ENCODE measurements at places on chromosomes 7 and 10.

- DNase-seq: no peak
These were observed 16.7 kb downstream of the SEMA3A start for GRCh38 chr7:84177758-84178412.

DNA sequence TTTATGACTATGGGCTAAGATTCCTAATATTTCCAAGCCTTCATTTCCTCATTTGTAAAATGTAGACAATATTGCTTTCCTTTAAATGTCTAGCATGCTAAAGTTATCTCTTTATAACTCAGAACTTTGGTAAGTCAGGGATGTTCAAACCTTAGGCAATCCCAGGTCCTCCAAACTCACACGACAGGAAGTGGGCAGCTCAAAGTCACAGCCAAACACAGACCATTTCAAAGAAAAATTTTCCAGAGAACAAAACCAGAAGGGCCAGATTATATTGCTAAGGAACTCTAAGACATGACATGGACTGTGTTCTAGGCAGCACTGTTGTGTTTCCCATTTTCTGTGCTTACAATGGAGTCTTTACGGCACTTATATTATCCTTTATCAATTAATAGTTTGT, 87.8 kb upstream of the DYNC1I1 start:
- no peak for DNase-seq

GRCh38 chr7:23852135-23852534, 142.1 kb downstream of the STK31 start:
- DNase-seq: no peak

DNA sequence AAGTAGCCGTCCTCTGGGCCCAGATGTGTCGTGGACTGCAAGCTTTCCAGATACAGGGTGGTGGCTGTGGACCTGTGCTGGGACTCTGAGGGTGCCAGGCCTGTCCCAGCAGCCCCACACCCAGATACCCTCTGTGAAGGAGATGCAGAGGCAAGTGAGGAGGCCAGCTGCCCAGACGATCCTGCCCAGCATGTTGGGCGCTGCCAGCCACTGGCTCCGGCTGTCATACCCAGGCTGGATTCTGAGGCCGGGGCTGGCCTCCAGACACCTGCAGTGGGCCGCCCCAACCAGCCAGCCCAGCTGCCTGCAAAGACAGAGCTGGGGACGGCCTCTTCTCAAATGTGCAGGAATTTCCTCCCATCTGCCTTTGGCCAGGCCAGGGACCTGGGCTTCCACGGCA, 39.1 kb upstream of the EBF3 start:
- DNase-seq: no peak

DNA sequence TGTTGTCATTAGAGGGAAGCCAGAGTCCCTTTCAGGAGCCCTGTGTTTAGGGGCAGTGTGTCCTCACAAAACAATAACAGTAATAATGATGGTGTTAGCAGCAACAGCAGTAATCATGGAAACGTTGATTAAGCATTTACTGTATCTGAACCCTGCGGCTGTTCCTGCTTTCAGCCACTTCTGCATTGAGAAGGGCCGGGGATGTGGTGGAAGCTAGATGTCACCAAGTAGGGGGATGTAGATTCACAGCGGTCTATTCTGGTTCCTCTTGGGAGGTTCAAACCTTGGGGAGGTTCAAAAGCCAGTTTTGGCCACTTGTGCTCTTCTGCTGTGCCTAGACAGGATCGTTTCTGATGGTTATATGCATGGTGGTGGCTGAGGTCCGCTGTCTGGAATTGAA, 44.8 kb downstream of the PRPF18 start:
- no peak for DNase-seq

GRCh38 chr10:8133146-8133545, 78.7 kb downstream of the GATA3 start:
- DNase-seq: no peak

- DNase-seq: no peak
These were observed 271.7 kb downstream of the BICC1 start for GRCh38 chr10:58784361-58784760.

GRCh38 chr7:100694098-100694745, at the start of gene GIGYF1:
GIGYF1 (minus strand) TSS chr7:100694250; CDS start chr7:100688238, 6,012 bp downstream.
- DNase-seq: no peak

DNA sequence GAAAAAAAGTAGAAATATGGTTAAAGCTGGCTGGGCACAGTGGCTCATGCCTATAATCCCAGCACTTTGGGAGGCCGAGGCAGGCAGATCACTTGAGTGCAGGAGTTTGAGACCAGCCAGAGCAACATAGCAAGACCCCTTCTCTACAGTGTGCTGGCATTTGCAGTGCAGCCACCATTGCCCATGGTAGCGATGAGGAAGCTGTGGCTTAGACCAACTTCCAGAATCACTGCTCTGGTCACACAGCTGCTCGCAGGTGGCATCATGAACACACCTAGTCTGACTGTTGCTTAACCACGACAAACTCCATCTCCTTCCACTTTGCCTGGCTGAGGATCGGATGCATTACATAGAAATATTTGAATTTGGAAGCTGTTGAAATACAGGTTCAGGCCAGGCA, 137.1 kb downstream of the CUX1 start:
- no peak for DNase-seq

- DNase-seq: no peak
These were observed 12.7 kb downstream of the GET4 start for GRCh38 chr7:889025-889390.

- DNase-seq: no peak
These were observed 136.9 kb downstream of the MBL2 start for GRCh38 chr10:52635651-52636050.

DNA sequence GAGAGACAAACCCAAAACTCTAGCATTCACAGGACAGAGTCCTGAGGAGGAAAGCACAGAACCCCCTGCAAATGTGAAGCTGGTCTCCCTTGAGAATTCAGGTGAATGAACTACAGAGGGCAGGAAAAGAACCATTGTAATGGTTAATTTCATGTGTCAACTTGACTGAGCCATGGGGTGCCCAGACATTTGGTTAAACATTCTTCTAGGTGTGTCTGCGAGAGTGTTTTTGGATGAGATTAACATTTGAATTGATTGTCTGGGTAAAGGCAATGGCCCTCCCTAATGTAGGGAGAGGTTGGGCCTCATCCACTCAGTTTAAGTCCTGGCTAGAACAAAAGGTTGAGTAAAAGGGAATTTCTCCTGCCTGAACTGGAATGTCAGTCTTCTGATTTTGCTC, 15.7 kb upstream of the CDK1 start:
- DNase-seq: no peak

- DNase-seq: no peak
These were observed 9.7 kb upstream of the PURB start for GRCh38 chr7:44894888-44895580.

- DNase-seq: no peak
These were observed 27.8 kb upstream of the C10orf120 start for GRCh38 chr10:122727426-122727825.

DNA sequence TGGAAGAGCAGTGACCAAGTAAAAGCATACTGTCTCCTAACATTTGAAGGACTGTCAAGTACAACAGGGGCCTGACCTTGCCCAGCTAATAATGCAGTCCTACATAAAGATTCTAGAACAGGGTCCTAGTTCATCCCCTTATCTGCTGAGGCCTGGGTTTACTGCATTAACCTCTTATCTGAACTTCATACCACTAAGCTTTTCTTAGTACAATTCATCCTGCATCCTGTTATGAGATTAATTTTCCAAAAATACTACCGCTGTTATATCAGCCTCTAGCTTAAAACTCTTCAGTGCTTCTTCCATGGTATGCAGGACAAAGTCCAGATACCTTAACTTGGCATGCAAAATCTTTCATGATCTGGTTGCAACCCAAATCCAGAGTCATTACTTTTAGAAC, 72.5 kb downstream of the CHRM2 start:
- no peak for DNase-seq

DNA sequence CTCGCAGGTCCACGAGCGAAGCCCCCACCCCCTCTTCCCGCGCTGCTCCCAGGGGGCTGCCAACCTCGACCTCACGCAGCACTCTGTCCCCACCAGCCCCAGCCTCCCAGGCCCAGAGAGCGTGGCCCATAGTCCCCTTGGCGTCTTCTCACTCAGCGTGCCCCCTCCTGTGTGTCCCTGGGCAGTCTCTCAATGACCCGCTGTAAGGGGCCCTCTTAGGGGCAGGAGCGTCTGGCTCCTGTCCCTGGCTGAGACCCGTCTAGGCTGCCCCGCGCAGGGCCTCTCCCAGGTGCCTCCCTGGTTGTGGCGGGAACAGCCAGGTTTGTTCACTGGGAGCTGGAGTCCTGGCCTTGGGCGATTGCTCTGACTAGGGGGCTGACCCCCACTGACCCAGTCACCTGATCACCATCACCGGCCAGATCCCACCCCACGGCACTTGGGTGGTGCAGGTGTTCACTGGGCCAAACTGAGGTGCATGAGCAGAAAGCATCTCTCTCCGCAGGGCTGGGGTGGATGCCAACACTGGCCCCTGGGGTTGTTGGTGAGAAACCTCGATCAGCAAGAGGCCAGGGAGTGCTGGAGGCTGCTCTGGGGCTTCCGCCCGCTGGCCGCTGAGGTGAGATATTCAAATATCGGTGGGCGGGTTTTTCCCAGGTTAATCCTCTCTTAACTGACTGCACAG, 12.6 kb upstream of the WDFY4 start:
- DNase-seq: no peak

DNA sequence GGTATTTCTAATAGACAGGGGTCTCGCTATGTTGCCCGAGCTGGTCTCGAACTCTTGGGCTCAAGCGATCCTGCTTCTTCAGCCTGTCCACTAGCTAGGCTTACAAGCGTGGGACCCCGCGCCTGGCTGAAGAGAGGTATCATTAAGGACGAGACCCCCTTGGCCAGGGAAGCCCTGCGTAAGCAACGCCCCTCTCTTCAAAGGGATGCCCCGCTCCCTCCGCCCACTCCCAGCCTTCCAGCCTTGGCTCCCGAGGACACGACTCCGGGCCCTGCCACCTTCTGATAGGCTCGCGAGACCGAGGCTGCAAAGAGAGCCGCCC, 220 bp upstream of the ZKSCAN5 start:
- no peak for DNase-seq

DNA sequence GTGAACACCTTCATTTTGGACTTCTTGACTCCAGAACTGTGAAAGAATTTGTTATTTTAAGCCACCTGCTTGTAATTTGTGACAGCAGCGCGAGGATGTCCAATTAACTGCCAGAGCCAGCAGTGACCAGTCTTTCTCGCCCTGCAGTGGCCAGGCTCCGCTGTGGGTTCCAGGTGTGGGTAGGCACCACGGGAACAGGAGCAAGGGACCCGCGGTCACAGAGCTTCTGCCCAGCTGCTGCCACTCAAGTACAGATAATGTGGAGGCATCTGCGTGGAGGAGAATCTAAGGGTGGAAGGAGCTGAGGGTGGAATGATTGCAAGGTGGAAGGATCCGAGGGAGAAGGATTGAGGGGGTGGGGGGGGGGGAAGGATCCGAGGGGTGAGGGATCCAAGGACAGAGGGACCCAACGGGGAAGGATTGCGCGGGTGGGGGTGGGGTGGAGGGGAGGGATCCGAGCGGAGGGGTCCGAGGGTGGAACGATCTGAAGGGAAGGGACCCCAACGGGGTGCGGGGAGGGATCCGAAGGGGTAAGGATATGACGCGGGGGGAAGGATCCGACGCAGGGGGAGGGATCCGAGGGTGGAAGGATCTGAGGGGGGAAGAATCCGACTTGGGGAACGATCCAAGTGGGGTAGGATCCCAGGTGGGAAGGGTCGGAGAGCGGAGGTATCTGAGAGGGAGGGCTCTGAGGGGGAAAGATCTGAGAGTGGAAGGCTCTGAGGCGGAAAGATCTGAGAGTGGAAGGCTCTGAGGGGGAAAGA, 3.6 kb downstream of the CALY start:
- no peak for DNase-seq

GRCh38 chr7:94687076-94687475, 31.1 kb upstream of the SGCE start:
- DNase-seq: no peak
